Activated CD4-positive, alpha-beta memory T cell treated with anti-CD3 and anti-CD28 coated beads for 36 hours (primary cell): ENCODE measurements at places on chromosomes 5 and 9.

- no peak for DNase-seq
Observed at GRCh38 chr9:129327552-129328328, 149.7 kb upstream of the IER5L start.

- DNase-seq: no peak
Observed at GRCh38 chr5:177393206-177393765, 7.2 kb downstream of the PFN3 start.

DNA sequence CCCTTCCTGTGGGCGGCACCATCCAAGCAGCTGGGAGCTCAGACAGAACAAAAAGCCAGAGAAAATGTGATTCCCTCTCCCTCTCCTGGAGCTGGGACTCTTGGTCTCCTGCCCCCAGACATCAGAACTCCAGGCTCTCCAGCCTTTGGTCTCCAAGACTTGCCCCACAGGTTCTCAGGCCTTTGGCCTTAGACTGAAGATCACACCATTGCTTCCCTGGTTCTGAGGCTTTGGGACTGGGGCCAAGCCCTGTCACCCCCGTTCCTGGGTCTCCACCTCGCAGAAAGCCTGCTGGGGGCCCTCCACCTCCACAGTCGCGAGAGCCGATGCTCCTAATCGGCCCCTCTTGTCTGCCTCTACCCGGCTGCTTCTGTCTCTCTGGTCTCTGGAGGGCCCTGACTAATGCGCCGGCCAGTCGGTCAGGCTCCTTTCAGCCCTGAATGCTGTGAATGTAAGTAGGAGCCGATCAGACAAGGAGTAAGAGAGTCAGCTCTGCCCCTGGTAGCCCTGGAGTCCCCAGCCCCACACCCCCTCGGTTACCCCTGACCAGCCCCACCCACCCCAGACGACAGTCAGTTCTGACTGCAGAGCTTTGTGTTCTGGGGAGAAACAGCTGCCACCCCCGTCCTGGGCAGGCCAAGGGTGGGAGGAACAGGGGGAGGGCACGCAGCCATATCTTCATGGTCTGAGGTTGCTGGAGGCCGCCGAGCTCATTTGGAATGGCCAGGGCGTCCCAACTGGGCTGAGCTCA, 57.5 kb downstream of the VAV2 start:
- no peak for DNase-seq

DNA sequence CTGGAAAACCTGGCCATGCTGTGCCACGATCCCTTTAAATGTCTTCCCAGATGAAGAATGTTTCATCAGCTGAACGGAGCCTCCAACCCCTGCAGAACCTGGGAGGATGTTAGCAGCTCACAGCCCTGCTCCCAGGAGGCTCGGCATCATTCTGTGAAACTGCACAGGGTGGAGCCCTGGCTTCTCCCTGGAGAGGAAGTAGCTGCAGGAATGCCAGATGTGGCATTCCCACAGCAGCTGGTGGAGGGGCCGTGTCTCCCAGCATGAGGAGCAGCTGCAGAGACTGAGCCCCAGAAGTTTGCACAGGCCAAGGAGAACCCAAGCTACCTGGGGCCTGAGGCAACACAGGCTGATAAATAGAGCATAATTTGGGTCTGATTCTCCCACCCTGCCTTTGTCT, 165.8 kb upstream of the MAP3K1 start:
- no peak for DNase-seq

- no peak for DNase-seq
Observed at GRCh38 chr5:108813673-108814072, 66.0 kb downstream of the FER start.

DNA sequence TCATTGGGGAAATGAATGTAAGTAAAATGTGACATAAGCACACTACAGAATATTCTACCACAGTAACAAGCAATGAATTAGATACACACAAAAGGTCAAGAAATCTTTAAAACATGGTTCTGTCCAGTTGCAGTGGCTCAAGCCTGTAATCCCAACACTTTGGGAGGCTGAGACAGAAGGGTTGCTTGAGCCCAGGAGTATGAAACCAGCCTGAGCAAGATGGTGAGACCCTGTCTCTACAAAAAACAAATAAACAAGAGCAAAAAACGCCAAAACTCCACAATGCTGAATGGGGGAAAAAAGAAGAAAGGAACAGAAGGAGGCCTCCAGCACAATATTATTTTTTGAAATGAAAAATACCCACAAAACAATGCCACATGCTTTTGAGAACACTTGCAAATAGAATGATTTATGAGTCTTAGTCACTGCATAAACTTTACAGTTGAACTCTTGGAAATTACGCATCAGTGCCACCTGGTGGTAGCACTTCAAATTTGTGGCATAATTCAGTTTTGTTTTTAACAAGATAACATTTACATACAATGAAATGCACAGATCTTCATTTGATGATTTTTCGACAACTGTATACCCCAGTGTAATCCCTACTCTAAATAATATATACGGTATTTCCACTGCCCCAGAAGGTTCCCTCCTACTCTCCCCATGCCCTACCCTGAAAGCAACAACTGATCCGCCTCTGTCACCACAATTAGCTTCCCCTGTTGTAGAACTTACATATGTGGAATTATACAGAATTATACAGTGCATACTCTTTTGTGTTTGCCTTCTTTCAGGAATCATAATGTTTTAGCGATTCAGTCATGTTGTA, 14.4 kb upstream of the SPINK4 start:
- peak; percentile 80 for DNase-seq

DNA sequence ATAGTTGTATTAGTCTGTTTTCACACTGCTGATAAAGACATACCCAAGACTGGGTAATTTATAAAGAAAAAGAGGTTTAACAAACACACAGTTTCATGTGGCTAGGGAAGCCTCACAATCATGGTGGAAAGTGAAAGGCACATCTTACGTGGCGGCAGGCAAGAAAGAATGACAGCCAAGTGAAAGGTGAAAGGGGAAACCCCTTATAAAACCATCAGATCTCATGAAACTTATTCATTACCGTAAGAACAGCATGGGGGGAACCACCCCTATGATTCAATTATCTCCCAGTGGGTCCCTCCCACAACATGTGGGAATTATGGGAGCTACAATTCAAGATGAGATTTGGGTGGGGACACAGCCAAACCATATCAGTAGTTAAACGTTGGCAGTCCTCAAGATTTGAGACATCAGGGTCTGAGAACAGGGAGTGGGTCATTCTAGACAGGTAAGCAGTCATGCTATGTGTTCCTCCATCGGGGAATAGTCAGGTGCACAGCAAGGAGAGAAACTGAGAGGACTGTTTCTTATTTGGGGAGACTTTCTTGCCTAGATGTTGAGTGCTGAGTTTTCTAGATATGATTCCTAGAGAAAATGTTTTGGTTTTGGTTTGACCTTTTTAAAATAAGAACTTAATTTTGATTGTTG, 45.8 kb upstream of the ENTREP1 start:
- peak; percentile 62 for DNase-seq

DNA sequence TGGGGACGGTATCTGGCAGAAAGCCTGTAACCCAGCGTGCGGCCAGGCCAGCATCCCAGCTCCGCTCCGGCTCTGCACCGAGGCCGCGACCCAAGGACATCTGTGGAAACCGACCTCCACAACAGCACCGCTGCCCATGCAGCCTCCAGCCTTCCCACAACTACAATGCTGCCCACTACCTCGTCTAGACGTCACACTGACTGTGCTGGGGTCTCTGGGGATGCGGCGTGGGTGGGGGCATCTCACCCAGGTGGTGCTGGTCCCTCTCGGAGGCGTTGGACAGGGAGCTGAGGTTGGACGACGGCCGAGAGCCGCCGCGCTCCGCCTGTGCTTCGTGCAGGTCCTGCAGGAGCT, 14.4 kb upstream of the ZDHHC11 start:
- no peak for DNase-seq
